GM12891 (cell line): ENCODE measurements at places on chromosomes 5 and 9.

DNA sequence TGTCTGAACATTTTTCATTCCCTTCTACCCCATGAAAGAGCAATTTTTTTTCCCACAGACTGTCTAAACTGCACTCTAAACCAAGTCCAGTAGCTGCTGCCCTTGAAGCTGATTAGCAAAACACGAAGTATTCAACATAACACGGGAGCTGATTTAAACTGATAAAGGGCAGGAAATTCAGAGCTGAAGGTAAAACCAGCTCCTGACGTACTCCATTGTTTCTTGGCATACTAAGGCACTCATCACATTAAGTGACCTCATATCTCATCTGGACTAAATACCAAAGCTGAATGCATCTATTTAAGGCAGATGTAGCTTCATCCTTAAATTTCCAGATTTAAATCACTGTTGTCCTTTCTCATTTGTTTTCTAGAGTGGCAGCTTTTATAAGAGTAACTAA, 12.0 kb downstream of the GDF9 start:
- no peak for DNase-seq

GRCh38 chr5:67133776-67134175, 62.8 kb downstream of the CD180 start:
- no peak for DNase-seq

DNA sequence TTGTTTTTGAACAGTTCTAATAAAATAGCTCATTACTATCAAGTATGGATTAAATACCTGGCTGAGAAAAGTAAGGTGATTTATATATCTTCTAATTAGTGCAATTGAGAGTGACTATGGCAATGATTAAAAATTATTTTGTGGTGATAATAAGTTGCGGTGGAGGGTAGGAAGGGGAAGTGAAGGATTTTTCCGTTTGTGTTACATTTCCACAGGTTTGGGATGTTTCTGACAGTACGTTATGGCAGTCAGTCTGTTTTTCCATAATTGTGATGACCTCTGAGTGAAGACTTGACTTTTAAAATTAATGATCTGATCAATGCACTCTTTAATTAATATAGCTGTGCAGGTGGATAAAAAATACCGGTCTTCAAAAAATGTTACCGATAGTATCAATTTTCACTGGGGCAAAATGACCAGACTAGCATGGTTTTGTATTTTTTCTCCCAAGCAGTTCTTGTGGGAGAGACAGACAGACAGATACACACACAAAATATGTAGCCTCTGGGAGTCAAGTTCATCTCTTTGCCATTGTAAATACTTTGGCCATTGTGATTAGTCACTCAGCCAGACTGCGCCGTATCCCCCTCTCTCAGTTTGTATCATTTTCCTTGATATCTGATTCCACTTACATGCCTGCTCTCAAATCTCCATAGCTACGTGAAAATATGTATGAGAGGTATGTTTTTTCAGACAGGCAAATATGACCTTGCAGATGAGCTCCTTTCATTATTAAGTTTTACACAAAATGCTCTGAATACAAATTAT, 60.2 kb downstream of the ARHGAP26 start:
- DNase-seq: no peak

- DNase-seq: no peak
These were observed 32.6 kb downstream of the ECPAS start for GRCh38 chr9:111451570-111451969.

GRCh38 chr9:36623280-36623679, 50.6 kb downstream of the MELK start:
- DNase-seq: no peak

- no peak for DNase-seq
These were observed 918.9 kb downstream of the DTWD2 start for GRCh38 chr5:118069452-118069851.

DNA sequence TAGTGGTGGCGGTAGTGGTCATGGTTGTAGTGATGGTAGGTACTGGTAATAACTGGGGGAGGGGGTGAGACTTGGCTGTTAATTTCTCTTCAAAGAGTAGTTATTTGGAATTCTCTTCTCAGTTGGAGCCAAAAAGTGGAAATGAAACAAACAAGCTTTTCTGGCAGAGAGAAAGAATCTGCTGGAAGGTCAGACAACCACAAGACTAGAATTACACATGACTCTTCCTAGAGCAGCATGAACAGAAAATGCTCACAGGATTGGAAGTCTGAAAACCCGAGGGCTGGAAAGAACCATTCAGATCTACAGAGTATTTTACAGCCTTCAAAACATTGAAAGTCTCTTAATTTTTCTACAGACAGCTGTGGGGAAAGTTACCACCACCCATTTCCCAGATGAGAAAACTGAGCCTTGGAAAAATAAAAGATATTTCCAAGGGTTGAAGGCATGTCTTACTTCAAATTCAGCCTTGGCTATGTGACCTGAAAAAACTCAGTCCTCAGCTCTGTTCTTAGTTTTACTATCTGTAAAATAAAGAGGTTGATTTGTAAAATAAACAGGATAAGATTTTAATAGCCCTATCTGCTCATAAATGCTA, 42.9 kb upstream of the TRIM32 start:
- DNase-seq: no peak
